ENCODE measurements at places on chromosomes 7 and 10.

- DNase-seq, result peak; percentile 86
These were observed 333.1 kb downstream of the CXCL12 start for GRCh38 chr10:44051584-44052385.

DNA sequence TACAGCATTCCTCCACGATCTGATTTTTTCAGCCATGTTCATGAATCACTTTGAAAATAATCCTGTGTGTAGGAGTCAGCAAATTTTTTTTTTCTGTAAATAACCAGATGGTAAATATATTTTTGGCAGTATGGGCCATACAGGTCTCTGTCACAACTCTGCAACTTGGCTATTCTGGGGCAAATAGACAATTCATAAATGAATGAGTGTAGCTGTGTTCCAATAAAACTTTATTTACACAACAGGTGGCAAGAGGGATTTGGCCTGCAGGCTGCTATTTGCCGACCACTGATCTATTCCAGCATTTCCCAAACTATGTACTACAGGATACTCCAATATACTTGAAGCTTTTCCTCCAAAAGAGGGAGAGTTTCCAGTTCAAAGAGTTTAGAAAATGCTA lies 78.7 kb upstream of the SVIL start:
- no peak for DNase-seq

DNA sequence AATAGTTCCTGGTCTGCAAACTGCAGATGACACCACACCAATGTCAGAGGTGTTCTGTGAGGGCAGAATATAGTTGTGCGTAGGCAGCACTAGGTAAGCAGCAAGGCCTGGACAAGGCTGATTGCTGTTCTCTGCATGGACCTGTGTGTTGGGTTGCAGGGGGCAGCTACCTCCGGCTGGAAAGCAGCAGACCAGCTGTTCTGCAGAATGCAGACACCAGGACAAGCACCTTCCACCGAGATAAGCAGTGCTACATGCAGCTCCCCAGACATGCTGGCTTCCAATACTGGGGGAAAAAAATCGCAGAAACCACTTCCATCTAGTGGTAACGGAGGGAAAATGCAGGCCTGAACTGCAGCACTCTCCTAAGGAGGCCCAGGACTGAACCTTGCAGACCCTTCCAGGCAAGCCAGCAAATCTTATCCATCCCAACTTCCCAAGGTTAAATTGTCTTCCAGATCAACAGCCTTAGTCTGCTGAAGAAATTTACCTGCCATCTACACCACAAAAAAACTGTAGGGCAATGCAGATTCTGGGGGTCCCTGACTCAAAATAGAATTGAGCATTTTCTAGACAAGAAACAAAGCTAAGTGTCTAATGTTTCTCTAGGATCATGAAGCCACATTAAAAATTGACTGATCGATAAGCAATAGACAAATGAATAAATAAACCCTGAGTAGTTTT lies 50.5 kb upstream of the COBL start:
- DNase-seq, result peak; percentile 50

DNA sequence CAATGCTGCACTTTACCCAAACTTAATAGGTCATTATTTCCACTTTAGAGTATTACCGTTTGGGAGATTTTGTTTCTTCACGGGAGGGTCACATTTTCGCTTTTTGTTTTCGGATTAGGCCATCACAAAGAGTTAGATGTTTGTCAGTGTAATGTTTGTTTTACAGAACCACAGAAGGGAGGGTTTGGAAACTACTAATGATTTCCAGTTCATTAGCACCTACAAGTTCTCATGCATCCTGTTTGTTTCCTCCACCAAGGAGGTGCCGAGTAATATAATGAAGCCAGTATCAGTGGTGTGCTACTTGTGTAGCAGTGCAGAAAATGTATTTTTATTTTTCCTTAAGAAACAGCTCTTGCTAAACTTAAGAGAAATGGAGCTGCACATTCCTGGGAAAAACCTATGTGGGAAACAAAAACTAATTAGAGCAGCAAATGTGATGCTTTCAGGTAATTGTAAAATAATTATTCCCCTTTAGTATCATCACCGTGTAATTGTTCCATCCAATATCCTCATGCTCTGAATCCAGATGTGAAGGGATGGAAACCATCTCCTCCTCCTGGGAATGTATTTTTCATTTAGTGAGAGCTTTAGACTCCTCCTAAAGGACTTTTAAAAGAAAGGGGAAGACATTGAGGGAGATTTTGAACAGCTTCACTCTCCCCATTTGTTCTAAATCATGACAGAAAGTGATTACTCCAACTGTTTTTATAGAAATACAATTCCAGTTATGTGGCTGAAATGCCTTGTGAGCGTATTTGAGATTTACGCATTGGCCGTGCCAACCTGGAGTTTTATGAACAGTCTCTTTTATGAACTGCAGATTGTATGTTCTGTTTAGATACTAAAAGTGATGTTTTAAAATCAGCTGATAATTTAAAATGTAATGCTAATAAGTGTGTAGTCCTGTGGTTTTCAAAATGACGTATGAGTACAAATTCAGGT lies 5.6 kb downstream of the CELF2 start:
- no peak for DNase-seq

DNA sequence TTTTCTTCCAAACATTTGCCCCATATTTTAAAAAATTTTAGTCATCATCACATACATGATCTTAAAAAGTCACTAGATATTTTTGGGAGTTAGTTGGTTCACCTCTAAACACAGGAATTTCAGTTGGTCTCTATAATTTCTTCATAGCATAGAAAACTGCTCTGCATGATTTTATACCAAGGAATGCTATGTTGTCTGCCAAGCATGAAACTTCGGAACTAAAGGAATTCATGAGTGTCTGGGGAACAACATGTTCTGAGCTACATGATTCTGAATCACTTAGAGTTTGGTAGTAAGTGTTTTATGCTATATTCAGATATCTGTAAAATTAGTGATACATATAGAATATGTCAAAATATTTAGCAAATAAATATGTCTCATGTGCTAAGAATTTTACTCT lies 957.8 kb downstream of the GATA3 start:
- peak; percentile 78 for DNase-seq
